NCI-H1092 treated with DMSO at 0.1 percent for 48 hours (cell line): ENCODE measurements at places on chromosomes 3 and 15.

DNA sequence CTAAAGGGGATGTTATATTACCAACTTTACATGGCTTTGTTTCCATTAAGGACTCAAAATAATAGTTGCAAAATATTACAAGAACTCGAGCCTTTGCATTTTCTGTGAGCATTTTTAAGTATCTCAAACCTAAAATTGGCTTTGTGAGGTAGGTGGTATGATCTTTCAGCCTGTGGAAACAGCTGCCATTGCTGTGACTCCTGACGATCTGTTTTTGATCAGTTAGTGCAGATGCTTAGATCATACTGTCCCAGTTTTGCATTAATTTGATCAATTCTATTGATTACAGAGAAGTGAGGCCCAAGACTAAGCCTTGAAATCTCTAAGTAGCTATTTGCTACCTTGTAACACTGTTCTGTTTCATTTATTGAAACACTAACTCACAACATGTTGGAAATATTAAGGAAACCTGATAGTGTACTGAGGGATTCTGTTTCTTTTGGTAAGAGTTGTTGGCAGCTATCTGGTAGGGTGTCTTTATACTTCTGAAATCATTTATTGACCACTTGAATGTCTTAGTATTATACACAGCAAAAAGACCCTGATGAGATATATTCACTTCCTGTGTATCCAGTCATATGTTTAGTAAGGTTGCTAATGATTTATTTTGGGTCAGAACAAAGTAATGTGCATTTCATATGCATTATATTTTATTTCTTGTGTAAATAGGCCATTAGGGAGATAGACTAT lies 14.8 kb downstream of the SKIL start:
- peak; percentile 79 for DNase-seq

DNA sequence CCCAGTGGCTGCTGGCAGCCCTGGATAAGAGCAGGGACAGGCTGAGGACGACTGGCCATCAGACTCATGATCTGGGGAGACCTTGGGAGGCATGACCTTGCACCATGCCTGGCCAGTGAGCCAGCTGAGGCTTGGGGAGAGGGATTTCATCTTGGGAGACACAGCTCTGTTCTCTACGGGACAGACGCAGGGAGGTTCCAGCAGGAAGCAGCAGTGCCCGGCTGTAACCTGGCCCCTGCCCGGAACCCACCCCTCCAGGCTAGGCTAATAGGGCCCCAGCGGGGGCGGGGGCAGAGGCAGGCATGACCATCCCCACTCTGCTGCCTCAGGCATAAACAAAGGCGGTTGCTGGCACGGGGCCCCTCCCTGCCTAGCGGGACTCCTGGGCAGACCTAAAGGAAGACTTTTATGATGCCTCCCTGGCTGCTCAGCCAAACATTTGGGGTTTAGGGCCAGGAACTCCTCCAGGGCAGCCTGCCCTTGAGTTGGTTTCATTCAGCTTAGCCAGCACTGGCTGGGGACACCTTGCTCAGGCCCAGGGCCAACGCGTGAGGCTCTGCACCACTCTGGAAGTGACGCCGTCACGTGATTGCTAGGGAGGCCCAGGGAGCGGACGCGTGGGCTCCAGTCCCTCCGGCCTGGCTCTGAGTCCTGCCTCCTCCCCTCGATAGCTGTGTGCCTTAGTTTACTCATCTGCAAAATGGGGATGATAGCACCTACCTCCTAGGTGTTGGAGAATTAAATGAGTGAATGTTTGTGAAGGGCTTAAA lies 27.6 kb downstream of the HDAC11 start:
- no peak for DNase-seq

DNA sequence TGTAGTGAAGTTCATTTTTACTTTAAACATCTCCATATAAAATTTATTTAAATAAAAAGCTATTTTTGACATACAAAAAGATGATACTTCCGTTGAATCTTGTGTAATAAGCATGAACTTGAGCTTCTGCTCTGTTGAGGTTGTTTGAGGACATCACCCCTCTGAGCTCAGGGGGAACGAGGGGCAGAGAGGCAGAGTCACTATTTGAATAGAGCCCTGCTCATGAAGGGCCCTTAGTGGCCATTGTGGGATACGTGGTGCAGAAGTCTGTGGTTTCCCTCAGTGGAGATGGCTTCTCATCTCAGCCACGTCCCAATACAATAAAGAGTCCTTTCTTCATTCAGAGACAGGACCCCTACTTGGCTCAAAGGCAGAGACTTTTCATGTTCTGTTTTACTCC lies 10.6 kb downstream of the CEMIP start:
- DNase-seq: no peak

DNA sequence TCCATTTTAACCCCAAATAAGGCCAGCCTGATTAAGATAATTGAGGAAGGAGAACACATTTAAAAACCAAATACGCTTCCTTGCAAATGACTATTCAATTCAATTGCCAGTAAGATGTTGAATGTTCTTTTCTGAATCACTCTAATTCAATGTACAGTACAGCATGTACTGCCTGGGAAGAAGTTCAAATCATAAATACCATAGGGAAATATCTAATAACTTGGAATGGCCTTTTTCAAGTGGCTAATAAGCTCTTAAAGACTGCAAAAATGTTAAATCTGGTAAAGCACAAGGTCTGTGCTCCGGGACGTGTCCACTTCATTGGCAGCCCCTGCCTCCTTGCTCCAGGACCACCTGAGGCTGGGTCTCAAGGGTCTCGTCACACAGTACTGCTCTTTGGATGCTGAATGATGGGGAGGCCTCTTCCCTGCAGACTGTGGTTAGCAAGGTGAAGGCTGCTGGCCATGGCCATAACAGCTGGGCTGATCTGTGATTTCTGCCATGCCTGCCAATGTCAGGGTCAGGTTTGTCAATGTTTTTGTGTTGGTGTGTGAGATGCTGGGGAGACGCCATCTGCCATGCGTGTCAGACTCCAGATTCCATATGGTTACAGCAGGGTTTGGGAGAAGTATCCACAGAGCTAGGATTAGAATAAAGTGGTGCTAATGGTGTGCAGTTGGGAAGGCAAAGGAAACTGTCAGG lies 300.5 kb downstream of the ADAMTS17 start:
- DNase-seq: no peak

GRCh38 chr3:184040010-184040409 lies 8.5 kb downstream of the HTR3D start:
- no peak for DNase-seq

GRCh38 chr3:20752416-20752815 lies 566.4 kb upstream of the SGO1 start:
- DNase-seq: no peak

GRCh38 chr3:13844911-13845310 lies 35.0 kb downstream of the WNT7A start:
- DNase-seq: no peak

GRCh38 chr3:106067711-106068110 lies 198.9 kb upstream of the CBLB start:
- DNase-seq: no peak

- DNase-seq: no peak
These were observed 3.7 kb downstream of the SORD start for GRCh38 chr15:45026651-45027190.

DNA sequence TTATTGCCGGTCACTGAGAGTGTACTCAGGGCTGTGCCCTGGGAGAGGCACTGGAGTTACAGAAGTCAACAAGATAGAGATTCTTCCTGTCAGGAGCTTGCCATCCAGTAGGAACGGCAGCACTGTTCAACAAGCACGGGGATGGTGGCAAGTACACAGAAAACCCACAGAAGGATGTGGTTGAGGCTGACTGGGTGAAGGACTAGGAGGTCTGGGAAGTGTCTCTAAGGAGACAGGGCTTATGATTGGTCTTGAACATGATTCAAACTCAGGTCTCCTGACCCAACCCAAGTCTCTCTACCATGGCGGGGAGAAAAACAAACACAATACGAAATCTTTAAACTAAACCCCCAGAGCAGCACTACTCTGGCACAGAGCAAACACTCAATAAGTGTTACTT lies 37.6 kb downstream of the ERICH6 start:
- no peak for DNase-seq

- peak; percentile 92 for DNase-seq
These were observed 8.7 kb upstream of the ACAP2 start for GRCh38 chr3:195451373-195452015.

DNA sequence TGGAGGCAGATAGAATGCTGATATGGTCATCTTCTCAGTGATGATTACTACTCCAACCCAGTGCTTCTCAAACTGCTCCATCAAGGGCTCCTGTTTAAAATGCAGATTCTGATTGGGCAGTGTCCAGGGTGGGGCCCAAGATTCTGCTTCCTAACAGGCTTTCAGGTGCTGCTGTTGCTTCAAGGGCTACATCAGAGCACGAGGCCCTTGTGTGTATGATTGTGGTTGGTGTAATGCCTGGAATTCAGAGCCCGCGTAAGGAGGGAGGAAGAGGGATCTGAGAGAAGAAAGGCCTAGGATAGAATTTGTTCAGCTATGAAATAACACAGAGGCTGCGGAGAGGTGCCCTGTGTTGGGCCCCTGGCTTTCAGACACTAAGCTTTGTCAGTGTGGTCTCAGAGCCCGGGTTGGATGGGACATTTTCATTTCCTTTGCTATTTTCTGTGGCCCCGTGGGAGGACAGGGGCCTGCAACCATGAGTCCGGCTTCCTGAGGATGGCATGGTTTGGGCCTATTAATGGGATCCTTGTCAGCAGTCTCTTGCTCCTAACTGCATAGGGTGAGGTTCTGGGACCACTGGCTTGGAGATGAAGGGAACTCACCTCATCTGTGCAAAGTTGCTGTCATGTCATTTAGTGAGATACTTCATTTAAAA lies 53.0 kb downstream of the ATP1B3 start:
- DNase-seq: no peak

GRCh38 chr15:59764775-59765174 lies 75.7 kb upstream of the BNIP2 start:
- DNase-seq: no peak

DNA sequence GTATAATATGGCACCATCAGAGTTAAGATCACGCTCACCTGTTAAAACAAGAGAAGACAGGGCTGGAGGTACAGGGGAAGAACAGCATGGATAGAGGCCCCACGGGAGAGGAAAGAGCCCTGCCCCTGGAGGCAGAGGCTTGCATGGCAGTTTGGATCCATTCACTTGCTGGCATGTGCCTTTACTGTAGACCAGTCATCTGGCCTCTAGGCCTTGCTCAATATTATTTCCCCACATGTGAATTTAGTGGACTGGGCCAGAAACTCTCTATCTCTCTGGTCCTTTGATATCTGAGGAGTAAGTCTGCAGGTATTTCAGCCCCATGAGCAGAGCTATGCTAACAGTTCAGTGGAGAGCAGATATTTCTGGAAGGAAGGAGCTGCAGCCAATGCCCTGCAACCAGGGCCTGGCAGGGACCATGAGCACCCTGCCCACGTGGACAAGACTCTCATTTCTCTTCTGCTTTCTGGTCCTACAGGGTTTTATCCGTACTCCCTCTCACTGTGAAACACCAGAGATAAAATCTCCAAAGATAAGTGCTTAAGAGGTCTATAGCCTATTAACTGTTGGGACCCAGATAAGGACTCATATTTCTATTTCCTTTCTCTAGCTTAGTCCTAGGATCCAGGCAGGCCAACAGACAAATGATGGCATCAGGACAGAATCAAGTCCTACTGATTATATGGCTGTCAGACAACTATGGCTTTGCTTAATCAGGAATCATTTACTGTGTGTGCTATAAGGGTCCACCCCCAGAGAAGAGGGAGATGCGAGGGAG lies 65.0 kb downstream of the CLDN11 start:
- no peak for DNase-seq

GRCh38 chr3:48770192-48770502 lies 53.1 kb upstream of the IP6K2 start:
- DNase-seq: no peak
